Fibroblast of pulmonary artery (primary cell): ENCODE measurements at places on chromosomes 2 and 18.

GRCh38 chr18:73235491-73235890 is 367.7 kb upstream of the NETO1 start:
- peak; percentile 36 for DNase-seq

GRCh38 chr18:51235009-51235789 is 37.7 kb upstream of the MEX3C start:
- DNase-seq: peak; percentile 40

DNA sequence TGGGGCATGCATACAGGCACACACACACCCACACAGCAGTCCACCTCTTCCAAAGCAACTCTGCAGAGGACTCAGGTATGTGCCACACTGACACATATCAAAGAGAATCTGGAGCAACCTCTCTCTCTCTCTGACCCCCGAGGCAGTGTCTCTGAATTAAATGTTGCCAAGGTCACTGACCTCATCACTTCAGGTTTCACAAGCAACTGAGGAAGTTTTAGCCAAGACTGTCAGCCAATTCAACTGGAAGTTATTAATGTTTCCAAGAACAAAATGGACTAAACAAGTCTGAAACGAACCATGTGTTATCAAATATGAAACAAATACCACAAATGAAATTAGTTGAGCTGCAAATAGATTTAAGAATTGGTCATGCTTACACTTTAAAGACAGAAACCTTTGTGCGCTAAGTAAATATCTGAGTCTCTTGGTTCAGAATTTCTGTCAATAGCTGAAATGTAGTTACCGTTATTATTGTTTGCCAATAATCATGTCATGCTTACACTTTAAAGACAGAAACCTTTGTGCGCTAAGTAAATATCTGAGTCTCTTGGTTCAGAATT is 86.1 kb downstream of the SLC25A12 start:
- DNase-seq: no peak

DNA sequence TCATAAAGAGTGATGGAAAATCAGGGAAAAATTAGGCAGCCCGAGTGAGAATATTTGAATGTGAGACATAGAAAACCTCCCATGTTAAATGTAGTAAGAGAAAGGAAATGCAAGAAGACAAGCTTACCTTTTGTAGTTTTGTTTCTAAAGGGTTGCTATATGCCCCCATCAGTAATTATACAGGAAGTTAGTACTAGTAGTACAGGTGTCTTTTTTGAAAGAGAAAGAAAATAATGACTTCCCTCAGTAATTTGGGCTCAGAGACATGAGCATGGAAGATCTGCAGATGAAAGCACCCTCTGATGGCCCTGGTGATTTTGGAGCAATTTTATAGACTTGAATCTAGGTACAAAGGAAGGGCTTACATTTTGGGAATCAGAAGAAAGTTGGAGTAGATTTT is 80.8 kb downstream of the RHBDD1 start:
- DNase-seq: no peak

DNA sequence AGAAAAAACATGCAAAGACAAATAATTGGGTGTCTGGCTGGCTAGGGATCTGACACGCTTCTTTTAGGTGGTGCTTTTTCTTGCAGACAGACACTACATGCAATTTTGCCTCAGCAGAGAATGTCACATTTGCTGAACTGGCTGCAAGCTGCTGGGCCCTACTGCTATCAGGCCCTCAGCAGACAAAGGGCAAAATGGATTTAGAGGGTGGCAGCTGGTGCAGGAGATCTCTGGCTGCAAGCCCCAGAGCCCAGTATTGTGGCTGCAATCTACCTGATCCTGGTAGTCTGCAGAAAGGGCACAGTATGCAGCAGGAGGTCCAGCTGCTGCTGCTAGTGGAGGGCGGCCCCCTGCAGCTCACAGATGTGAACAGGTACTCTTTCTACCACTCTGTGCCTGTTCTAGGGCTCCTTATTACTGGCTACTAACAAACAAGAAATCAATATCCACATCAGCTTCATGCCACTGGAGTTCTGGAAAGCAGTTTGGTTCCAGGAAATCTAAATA is 796.7 kb upstream of the CELF4 start:
- DNase-seq: no peak

- no peak for DNase-seq
These were observed 13.9 kb upstream of the RAB31 start for GRCh38 chr18:9694174-9694573.

DNA sequence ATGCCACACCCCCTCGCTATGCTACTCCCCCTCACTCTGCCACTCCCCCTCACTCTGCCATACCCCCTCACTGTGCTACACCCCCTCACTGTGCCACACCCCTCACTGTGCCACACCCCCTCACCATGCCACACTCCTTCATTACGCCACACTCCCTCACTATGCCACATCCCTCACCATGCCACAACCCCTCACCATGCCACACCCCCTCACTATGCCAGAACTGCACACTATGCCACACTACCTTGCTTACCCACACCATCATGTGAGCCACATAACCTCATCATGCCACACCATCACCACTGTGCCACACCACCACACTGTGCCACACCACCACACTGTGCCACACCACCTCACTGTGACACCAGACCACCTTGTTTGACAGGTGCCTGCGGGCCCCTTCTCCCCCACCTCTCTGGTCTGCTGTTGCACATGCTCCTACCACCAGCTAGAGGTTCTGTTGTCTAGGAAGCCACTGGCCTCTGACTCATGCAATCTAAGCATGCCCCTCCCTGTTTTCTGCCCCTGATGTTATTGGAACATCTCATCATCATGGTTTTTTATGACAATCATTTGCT is 22.0 kb downstream of the MARCHF4 start:
- peak; percentile 44 for DNase-seq

DNA sequence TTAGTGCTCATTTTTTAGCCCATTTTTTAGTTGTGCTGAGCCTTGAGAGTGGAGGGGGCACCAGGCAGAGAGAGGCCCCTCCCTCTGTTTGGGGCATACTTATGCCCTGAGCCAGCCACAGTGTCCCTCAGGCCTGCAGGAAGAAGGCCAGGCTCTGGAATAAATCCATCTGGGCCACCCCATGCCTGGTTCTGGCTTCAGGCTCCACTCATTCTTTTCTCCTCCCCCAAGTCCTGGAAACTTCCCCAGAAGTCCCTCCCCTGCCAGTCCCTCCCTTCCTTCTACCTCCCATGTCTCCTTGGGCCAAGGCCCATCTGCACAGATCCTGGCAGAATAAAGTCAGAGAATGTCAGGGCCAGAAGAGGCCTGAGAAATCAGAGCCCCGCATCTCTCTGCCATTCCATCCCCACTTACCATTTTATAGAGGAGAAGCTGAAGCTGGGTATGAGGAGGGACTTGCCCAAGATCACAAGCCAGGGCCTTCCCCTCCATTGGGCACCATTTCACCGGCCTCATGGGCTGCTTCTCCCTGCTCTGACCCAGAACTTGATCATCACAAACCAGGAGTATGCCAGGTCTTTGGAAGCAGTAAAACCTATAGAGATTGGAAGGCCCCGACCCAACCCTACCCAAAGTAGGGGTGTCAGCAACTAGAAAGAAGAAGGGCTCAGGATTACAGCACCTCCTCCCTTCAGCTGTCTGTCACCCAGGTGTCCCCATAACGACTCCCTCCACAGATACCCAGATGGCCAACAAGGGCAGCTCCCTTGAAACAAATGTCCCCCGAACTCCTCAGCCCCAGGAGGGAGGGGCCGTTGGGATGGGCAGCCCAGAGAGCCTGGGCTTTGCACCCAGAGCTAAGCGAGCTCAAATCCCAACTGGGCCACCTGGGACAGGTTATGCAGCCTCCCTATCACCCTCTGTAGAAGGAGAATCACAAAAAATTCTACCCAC is 108.4 kb downstream of the POLR1A start:
- peak; percentile 63 for DNase-seq

GRCh38 chr2:143294068-143294467 is 164.8 kb downstream of the ARHGAP15 start:
- DNase-seq: no peak

DNA sequence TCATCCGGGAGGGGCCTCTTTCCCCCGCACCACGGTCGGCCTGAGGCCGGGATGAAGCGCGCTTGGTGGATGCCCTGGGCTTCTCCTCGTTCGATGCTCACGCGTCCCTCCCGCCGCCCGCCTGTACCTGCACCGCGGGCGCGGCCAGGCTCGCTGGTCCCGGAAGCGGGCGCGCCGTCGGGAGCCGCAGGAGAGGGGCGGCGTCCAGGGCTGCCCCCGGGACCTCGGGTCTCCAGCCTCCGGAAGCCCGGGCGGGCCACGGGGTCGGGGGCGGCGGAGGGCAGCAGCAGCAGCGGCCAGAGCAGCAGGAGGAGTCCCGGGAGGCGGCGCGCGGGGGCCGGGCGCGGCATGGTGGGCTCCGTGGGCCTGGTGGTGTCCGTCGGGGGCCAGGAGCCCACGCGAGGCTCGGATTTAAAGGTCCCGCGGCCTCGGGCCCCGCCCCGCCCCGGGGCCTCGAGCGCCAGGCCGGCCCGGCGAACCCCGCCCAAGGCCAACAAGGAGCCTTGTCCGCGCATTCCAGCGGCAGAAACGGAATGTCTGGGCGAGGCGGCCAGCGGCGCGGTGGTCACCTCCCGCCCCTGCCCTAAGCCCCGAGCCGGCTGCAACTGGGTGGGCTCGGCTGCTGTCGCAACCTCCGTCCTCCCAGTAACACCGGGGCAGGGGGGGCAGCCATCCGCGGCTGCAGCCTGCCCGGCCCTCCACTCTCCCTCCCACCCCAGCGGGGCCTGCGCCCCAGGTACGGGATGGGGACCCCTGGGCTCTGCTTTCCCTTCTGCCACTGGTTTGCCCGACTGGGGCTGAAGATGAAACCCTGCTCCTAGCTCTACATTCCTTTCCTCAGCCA is at the start of gene MATN3:
TSS of gene MATN3 (minus strand) at position 387 of the 844 bp plus-strand sequence. CDS start at position 350, 37 bp downstream.
- DNase-seq: peak; percentile 38

DNA sequence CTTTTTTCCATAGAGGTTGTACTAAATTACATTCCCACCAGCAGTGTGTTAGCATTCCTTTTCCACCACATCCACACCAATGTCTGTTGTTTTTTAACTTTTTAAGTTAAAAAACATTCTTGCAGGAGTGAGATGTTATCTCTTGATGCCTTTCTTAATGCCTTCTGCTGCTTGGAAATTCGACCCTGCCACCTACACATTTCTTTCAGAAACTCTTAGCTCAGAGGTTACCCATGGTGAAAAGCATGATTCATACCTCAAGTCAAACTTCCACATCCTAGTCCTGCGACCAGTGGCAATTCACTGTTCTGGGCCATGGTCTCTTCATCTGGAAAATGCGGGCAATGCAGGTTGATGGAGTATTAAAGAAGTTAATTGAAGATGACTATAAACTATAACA is 12.7 kb upstream of the HNMT start:
- peak; percentile 45 for DNase-seq

DNA sequence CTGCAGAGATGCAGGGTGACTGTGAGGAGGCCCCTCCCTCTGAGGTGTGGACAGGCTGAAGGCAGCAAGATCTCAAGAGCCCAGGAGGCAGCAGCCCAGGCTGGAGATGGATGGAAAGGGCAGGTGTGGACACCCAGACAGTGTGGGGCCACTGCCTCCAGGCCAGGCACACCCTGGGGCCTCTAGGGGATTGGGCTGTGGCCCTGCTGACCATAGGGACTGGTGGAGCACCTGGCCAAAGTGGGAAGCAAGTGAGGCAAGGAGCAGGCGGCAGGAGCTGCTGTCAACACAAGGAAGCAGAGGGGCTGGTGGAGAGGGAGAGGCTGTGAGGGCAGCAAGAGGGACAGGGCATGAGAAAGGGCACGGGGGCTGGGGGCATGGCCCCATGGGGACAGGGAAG is 10.8 kb downstream of the SNED1 start:
- DNase-seq: no peak

DNA sequence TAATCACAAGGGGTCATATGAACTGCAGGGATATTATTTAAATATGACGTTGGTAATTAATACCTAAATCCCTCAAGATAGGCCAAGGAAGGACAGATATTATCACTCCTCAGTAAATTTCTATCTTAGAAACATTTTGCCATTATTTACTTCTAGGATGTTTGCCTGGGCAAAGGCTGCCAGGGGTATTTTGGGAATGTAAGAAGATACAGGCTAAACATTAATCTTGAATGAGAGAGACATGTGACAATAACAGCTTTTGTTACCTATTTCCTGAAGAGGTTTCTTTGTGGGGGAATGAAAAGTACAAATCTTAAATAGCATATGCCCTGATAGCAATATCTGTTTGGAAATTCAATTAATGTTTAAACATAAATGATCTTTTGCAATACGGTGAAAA is 756 bp upstream of the CCDC195 start:
- DNase-seq: no peak

DNA sequence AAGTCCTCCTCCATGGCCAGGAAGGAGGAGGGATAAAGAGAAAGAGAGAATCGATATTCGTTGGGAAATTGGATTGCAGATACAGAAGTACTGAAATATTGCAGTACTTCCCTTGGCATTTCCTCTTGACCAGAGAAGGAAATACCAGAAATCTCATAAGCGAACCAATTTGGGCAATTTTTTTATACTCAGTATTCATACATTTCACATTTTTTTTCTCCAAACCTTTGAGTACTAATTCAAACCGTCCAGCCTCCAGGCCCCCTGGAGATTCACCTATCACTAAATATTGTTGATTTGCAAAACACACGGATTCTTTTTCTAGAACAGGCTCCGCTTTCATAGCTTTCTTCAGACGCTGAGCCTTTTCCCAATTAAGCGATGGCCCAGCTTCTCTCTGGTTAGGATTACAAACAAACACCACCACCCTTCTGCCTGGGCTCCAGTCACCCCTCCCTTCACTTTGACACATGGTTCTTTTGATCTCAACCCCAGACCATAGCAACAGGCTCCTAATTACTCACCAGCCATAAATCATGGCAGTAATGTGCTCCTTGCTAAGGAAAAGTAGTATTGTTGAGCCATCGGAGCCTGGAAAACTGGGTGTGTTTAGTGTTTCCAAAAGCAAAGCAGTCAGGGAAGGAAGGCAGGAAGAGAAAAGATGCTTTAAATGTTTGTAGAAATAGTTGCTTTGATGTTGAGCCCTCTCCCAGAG is 138.4 kb upstream of the CCDC68 start:
- DNase-seq: peak; percentile 51

DNA sequence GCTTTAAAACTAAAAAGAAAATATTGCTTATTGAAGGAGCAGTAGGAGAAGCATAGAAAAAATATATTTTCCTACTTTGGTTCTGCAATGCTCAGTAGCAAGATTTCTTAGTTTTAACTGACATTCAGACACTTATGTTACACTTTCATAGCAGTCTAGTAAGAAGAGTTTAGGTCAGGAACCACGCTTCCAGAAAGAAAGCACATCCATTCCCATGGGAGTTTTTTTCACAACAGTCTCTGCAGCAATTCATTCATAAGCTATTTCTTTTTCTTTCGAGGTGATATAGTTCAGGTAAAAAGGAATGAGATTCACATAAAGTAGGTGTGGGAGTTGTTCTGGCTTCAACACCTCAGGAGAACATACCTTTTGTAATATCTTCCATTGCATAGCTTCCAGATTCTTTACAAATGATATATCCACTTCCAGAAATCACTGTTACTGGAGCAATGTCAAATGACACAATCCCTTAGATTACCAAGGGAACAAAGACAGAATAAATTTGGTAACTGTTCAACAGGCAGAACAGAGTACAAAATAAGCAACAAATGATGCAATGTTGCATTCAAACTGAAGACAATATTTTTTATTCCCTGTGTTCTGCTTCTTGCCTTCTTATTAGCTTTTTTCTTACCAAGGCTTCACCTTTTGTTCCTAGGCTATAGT is 95.2 kb upstream of the GULP1 start:
- peak; percentile 83 for DNase-seq
